ENCODE measurements at places on chromosomes 5 and 9. TPM values are rescaled to one million over a fixed set of nuclear protein-coding genes. Genes with fewer than 3 reads are reported as not detected.

NUTM2F gene
- total RNA-seq = not detected

PTPN3 gene
- total RNA-seq = 7.8 TPM

ANKRD31 gene
- total RNA-seq = under 0.01 TPM

LEAP2 gene
- 2.1 TPM for total RNA-seq

DMGDH gene
- 3.1 TPM for total RNA-seq

All from skeletal muscle tissue (tissue), 5 donors.